Esophagus muscularis mucosa (tissue), 4 donors: ENCODE measurements at places on chromosomes 6 and 20. TPM values are rescaled to one million over a fixed set of nuclear protein-coding genes. Genes with fewer than 3 reads are reported as not detected.

Gene NOX3
- not detected for total RNA-seq

Gene EHMT2
- total RNA-seq: 32.8 TPM

Gene PTCHD4
- 2.7 TPM for total RNA-seq

Gene RIPPLY2
- total RNA-seq: not detected

Gene GSTA2
- total RNA-seq: not detected

Gene TENT5A
- total RNA-seq: 8.5 TPM

Gene LCA5
- 11.5 TPM for total RNA-seq

GRCh38 chr6:15936503-15936902, 192.4 kb upstream of the MYLIP start:
- DNase-seq: no peak
- H3K27me3 ChIP-seq: no peaks in the 10 kb centered on the region
- no peaks in the 10 kb centered on the region for H3K4me1 ChIP-seq
- H3K36me3 ChIP-seq: no peaks in the 10 kb centered on the region

DNA sequence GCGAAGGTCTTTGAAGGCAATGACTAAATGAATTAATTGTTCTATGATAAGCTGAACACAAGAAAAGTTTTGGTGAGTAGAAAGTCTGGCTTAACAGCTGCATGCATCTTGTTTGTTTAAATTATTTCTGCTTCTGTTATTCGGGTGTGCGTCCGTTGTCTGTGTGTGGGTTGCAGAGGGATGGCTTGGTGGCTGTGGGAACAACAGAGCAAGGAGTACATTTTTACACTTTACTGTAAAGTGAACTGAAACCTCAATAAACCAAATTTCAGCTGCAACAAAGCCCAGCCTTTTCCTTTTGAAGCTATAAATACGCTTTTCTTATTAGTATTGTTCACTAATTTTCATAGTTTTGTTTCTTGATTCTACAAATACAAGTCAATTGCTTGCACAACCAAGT, 3.5 kb upstream of the LAMP5 start:
- no peaks in the 10 kb centered on the region for H3K27me3 ChIP-seq
- H3K36me3 ChIP-seq: no peaks in the 10 kb centered on the region
- peak; percentile 87 for DNase-seq
- H3K4me3 ChIP-seq: no peak overlapping the region

DNA sequence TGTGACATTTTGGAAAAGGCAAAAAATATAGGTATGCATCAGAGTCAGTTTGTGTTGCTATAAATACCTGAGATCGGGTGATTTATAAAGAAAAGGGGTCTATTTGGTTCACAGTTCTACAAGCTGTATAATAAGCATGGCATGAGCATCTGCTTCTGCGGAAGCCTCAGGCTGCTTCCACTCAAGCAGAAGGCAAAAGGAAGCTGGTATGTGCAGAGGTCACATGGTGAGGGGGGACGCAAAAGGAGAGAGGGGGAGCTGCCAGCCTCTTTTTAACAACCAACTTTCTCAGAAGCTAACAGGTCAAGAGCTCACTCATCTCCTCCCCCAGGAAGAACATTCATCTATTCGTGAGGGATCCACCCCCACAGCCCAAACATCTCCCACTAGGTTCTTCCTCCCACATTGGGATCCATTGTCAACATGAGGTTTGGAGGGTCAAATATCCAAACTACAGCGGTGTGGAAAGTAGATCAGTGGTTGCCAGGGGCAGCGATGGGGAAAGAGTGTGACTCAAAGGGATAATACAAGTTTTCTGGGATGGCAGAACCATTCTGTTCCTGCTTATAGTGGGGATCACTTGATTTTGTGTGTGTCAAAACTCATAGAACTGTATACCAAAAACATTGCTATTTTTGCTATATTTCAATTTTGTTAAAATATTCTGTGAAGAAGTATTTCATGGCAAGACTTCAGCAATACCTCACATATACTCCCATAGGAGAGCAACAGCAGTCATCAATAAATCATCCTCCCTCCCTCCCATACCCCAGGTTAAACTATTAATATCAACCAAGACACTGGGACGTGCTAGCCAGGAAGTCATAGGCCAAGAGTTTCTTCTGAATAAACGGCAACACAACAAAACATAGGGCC, 9.9 kb upstream of the FAM50B start:
- DNase-seq: no peak
- no peaks in the 10 kb centered on the region for H3K27me3 ChIP-seq
- H3K4me1 ChIP-seq: peaks cover 15% of the 10 kb centered on the region
- no peak overlapping the region for H3K27ac ChIP-seq

GRCh38 chr6:78629154-78629721, 238.1 kb upstream of the IRAK1BP1 start:
- peak overlapping the region; percentile 46 for H3K4me3 ChIP-seq
- peaks cover 5% of the 10 kb centered on the region for H3K4me1 ChIP-seq
- no peak for DNase-seq
- no peaks in the 10 kb centered on the region for H3K36me3 ChIP-seq
- no peak overlapping the region for H3K27ac ChIP-seq
- H3K27me3 ChIP-seq: no peaks in the 10 kb centered on the region

- H3K4me1 ChIP-seq: peaks cover 11% of the 10 kb centered on the region
- H3K4me3 ChIP-seq: no peak overlapping the region
- no peak for DNase-seq
- no peaks in the 10 kb centered on the region for H3K27me3 ChIP-seq
- H3K27ac ChIP-seq: no peak overlapping the region
- H3K36me3 ChIP-seq: no peaks in the 10 kb centered on the region
Observed at GRCh38 chr20:37353285-37353849, 7.4 kb downstream of the SRC start.

DNA sequence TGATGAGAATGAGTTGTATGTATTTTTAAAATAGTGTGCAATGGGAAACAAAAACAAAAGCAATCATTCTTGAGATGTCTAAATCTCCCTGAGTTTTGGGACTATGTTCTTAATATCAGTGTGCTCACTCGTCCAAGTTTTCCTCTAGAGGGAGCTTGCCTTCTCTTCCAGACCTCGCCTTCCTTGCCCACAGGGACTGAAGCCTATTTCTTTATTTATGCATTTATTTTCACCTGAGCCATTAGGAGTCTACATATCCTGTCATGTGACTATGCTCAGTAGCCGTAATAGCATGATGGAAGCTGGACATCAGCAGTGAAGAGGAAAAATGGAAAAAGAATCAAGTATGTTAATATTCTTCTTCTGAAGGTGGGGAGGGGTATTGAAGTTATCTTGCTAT, 131.2 kb downstream of the SH3BGRL2 start:
- no peak for DNase-seq
- no peaks in the 10 kb centered on the region for H3K4me1 ChIP-seq
- no peaks in the 10 kb centered on the region for H3K27me3 ChIP-seq
- no peaks in the 10 kb centered on the region for H3K36me3 ChIP-seq
- H3K27ac ChIP-seq: no peak overlapping the region

DNA sequence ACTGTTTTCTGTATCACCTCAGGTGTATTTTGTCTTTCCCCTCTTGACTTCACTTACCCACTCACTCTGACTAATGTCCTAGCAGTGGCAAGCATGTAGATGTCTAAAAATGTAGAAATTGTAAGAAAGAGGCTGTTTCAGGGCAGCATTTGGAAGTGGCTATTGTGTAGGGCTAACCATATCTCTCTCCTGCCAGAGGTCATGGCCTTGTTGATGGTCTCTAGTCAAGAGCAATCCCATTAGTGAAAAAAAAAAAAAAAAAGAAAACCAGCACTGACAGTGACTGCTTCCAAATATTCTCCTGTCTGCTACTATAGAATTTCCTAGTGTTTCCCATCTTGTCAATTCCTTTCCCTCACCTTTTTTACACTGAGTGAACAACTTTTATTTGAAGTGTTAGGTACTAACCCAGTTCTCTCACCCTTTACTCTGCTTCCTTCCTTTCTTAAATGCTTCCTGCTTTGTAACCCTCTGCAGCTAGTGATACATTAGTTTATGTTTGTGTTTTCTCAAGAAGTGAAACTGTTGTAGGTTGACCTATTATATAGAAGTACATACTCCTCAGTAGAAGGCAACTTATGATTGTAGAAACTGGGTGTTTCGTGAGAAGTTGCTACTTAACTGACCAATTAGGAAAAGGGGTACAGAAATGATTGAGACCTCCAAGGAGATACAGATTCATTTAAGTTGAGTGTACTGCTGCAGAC, 174.1 kb upstream of the PTPRK start:
- H3K27ac ChIP-seq: no peak overlapping the region
- no peaks in the 10 kb centered on the region for H3K36me3 ChIP-seq
- no peak for DNase-seq
- no peaks in the 10 kb centered on the region for H3K27me3 ChIP-seq
- no peak overlapping the region for H3K4me3 ChIP-seq
- no peaks in the 10 kb centered on the region for H3K4me1 ChIP-seq

DNA sequence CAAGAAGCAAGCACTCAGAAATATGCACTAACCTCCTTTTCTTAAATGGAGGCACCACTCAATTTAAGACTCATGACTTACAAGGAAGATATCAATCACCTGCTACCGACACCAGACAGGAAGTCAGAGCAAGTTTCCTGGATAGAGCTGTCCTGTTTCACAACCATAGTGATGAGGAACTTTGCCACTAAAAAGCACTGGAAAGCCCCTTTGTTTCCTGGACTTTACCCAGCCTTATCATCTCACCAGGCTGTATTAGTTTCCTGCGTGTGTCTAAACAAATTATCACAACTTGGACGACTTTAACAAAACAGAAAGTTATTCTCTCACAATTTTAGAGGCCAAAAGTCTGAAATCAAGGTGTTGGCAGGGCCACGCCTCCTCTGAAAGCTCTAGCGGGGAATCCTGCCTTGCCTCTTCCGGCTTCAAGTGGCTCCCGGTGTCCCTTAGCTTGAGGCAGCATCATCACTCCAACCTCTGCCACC, 253.8 kb upstream of the STXBP5 start:
- no peaks in the 10 kb centered on the region for H3K4me1 ChIP-seq
- no peak overlapping the region for H3K4me3 ChIP-seq
- H3K27ac ChIP-seq: no peak overlapping the region
- H3K27me3 ChIP-seq: no peaks in the 10 kb centered on the region
- H3K36me3 ChIP-seq: no peaks in the 10 kb centered on the region
- DNase-seq: no peak

- H3K4me3 ChIP-seq: no peak overlapping the region
- H3K4me1 ChIP-seq: no peaks in the 10 kb centered on the region
- H3K27me3 ChIP-seq: no peaks in the 10 kb centered on the region
- H3K36me3 ChIP-seq: no peaks in the 10 kb centered on the region
- no peak overlapping the region for H3K27ac ChIP-seq
Observed at GRCh38 chr6:111105578-111105977, 18.3 kb downstream of the SLC16A10 start.

DNA sequence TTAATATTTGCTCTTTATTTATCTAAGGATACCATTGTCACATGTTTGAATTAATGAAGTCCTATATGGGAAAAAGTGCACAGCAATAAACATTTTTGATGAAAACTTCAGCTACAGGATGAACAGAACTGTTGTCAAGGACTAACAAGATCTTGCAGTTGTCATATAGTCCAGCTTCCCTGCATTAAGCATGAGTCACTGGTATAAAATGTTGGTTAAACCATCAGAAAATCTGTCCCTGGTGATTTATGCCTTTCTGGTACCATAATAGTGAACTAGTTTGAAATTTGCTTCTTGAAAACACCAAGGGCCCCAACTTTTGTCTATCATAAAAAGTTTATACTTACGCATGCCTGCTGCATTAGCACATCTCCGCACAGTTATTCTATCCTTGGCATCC, 60.4 kb upstream of the RSPO3 start:
- no peaks in the 10 kb centered on the region for H3K27me3 ChIP-seq
- H3K4me3 ChIP-seq: no peak overlapping the region
- DNase-seq: no peak
- no peaks in the 10 kb centered on the region for H3K36me3 ChIP-seq

GRCh38 chr6:132079286-132079685, 128.1 kb upstream of the CCN2 start:
- no peak overlapping the region for H3K4me3 ChIP-seq
- H3K27me3 ChIP-seq: no peaks in the 10 kb centered on the region
- peaks cover 8% of the 10 kb centered on the region for H3K4me1 ChIP-seq
- no peak overlapping the region for H3K27ac ChIP-seq

- DNase-seq: no peak
- no peak overlapping the region for H3K4me3 ChIP-seq
- H3K4me1 ChIP-seq: peaks cover 10% of the 10 kb centered on the region
Observed at GRCh38 chr20:32681175-32682084, 7.7 kb upstream of the C20orf203 start.

GRCh38 chr20:21677781-21678180, 27.7 kb upstream of the PAX1 start:
- H3K27me3 ChIP-seq: peaks cover 14% of the 10 kb centered on the region
- H3K4me1 ChIP-seq: no peaks in the 10 kb centered on the region
- no peak overlapping the region for H3K27ac ChIP-seq
- H3K36me3 ChIP-seq: no peaks in the 10 kb centered on the region
- no peak overlapping the region for H3K4me3 ChIP-seq

- peaks cover 36% of the 10 kb centered on the region for H3K4me1 ChIP-seq
- DNase-seq: no peak
- no peaks in the 10 kb centered on the region for H3K36me3 ChIP-seq
- peak overlapping the region; percentile 87 for H3K27ac ChIP-seq
Observed at GRCh38 chr6:132513831-132514545, 1.1 kb upstream of the STX7 start.

DNA sequence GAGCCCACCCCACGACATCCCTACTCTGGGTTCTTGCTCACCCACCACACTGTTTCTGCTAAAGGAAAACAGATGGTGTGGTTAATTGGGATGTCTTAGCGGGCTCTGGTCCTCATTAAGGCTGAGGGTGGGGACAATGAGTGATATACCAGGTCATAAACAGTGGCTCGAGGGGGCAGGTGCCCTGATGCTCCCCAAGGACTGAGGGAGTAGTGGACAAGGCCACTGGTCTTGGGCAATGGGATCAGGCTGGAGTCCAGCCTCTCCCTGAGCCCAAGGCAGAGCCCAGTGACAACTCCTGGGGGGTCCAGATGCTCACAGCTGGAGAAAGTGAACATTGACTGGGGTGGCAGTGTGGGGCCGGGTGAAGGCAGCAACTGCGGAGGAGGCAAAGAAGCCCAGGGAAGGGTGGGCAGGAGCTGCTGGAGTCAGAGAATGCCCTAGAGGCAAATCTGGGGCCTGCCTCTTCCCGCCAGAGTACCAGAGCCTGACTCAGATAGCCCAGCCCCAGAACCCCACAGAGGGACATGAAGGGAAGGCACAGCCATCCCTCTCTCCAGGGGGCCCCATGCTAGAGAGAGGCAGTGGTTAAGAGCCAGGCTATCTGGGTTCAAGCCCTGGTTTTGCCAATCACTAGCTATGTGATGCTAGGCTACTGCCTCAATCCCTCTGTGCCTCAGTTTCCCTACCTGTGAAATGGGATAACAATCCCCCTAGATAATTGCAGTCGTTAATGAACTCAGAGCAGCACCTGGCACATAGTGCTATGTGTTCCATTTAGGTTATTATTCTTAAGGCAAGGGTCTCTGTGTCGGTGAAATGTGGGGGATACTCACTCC, 72.3 kb downstream of the MRPL14 start:
- DNase-seq: no peak
- peak overlapping the region; percentile 22 for H3K27ac ChIP-seq
- H3K4me3 ChIP-seq: no peak overlapping the region
- no peaks in the 10 kb centered on the region for H3K36me3 ChIP-seq

- H3K4me3 ChIP-seq: no peak overlapping the region
- H3K4me1 ChIP-seq: no peaks in the 10 kb centered on the region
- no peak overlapping the region for H3K27ac ChIP-seq
- H3K27me3 ChIP-seq: no peaks in the 10 kb centered on the region
- no peak for DNase-seq
Observed at GRCh38 chr6:359261-360035, 32.1 kb upstream of the IRF4 start.

- peak within 1 kb of the TSS; percentile 78 for H3K27ac ChIP-seq
- DNase-seq: peak; percentile 98
- H3K4me1 ChIP-seq: peaks cover 33% of the 10 kb centered on the region
- peaks cover 11% of the 10 kb centered on the region for H3K36me3 ChIP-seq
- H3K27me3 ChIP-seq: no peaks in the 10 kb centered on the region
Observed at GRCh38 chr20:35171753-35172433, at the start of gene PROCR. PROCR (plus strand) TSS chr20:35172072; CDS start chr20:35172155, 83 bp downstream.
